ENCODE measurements at places on chromosomes 12 and 14.

DNA sequence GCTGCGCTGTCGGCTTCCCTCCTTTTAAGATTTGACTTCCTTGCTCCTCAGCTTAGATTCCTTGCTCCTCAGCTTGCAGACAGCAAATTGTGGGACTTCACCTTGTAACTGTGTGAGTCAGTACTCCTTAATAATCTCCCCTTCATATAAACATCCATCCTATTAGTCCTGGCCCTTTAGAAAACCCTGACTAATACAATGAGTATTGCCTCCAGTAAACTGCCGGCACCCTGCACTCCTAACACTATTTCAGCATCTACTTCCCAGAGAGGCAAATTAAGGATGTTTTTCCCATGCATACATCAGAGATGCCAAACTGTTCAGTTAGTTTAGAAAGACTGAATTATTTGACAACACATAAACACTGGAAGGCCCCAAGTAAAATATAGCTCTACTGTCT lies 611.3 kb upstream of the TMEM132C start:
- no peak for DNase-seq

DNA sequence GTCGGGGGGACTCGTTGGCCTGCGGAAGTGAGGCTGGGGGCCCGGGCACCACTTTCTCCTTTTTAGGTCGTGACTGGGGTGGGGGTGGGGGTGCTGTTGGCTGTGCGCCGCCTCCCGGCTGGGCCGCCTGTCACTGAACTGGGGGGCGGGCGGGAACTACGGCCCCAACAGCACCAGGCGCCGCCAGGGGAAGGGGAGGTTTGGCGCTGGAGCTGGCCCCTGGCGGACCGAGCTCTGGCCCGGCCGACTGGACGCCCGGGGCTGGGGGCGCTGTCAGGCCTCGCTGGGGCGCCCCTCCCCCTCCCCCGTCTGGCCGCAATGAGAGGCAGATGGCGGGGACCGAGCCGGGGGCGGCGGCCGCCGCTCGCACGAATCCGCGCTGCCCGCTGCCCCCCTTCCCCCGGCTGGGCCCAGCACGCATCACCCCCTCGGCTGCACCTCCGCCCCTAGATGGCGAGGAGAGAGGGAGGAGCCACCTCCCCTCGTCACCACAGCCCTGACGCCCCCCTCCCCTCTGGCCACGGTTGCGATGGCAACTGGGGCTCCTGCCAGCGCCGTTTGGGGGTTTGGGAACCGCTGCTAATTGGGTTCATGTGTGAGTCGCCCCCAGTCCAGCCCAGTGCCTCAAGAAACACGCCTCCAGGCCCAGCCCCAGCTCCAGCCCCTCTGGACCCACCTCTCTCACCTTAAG lies 723 bp downstream of the NFATC4 start:
- DNase-seq = no peak

DNA sequence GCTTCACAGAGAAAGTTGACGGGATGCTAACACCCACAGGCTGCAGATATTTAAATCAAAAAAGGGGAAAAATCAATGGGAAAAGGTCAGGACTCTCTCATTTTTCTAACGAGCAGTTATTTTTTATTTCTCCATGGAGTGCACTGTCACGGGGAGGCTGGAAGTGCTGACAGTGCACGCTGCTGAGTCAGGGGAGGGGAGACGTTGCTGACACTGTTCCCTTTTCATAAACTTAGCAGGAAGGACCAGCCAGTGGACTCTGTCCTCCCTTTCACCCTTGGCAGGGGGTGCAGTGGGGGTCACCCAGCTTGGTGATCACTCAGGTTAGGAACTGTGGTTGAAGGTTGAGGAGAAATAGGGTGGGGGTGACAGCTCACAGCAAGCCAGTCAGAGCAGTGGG lies 65.6 kb upstream of the FUT8 start:
- DNase-seq = no peak

GRCh38 chr12:129701631-129702101 lies 202.2 kb downstream of the TMEM132D start:
- no peak for DNase-seq

- no peak for DNase-seq
These were observed 22.2 kb downstream of the GSC start for GRCh38 chr14:94747739-94748138.

DNA sequence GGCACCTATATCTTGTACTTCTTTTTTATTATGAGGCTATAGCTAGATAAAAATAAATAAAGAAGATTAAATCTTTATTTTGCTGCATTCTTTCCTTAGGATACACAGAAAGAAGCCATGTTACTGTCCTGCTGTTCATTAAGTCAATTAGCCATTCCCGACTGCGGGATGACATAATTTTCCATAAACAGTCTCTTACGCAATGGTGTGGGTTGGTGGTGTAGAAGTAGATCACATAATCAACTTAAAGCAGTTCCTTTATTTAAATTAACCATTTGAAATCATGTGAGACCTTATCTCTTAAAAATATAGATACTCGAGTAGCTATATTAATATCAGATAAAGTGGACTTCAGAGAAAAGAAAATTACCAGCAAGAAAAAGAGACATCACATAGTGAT lies 40.2 kb downstream of the TAOK3 start:
- no peak for DNase-seq

- DNase-seq = no peak
These were observed 187.6 kb downstream of the NAV3 start for GRCh38 chr12:78018171-78018910.

- DNase-seq = no peak
These were observed 54.4 kb upstream of the KCNA1 start for GRCh38 chr12:4855121-4855924.

GRCh38 chr14:100965296-100965695 lies 61.8 kb upstream of the RTL1 start:
- DNase-seq = no peak

DNA sequence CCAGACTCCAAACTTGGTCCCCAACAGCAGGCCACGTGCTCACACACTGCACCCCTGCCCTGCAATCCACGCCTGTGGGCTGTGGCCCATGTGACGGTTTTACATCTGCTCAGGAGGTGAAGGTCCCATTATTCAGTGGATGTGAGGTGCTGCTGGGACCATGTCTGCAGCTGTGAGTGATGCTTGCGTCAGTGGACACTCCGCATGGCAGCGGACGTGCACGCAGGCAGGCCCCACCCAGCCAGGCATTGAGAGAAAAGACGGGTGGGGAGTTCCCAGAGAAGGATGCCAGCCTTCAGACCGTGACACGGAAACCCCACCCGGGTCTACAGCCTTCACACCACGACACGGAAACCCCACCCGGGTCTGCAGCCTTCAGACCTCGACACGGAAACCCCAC lies 67.6 kb downstream of the NOC4L start:
- DNase-seq = no peak

DNA sequence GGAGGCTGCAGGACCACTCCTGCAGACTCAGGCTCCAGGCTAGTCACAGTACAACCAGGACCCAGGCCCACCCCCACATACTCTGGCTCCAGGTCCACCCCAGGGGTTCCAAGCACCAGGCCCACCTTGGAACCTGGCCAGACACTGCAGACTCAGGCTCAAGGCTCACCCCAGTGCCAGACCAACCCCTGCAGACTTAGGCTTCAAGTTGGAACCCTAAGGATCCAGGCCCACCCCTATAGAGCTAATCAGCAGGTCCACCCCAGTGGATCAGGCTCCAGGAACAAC lies 8.8 kb downstream of the WASHC3 start:
- DNase-seq = no peak

DNA sequence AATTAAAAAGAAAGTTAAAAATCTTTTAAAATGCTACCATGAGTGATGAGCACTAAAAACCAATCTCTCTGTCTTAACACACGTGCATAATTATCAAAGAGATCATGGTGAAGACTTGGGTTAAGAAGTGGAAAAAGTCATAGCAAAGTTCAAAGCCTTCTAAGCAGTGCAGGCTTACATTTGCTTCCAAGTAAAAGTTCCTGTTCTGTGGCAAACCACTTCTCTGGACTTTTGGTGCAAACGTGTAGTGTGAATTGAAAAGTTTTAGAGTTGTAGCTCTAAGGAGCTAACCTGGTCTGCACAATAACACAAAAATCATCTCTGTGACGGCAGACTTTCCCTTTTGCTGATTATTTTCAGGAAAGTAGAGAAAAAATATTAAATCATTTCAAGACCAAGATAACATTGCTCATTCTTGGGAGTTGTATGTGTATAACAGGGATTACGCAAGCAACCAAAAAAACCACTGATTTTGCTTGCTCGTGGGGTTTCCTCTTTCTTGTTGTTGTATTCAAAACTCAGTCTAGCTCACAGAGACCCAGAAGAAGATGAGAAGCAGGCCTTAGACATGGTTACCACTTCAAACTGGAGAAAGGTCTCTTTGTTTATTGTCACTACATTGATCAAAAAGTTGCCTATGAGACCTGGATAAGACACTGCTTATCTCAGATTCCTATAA lies 2.3 kb upstream of the GLIPR1 start:
- no peak for DNase-seq

DNA sequence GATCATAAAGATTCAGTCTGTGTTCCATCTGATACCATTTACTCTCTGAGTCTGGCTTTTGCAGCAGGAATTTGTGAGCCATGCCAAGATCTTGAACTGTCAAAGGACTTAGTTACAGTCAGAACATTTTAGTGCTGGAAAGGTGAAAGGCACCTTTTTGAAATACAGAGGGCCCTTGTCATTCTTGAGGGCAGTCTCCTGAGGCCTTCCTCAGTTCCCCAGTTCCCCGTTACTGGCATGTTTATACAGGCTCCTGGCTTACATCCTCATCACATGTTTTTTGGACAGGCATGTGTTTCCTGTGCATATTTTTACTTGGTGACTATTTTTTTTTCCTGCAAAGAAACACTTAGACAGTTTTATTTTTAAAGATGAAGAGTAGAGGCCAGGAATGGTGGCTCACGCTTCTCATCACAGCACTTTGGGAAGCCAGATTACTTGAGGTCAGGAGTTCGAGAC lies 21.0 kb downstream of the CFAP54 start:
- no peak for DNase-seq

DNA sequence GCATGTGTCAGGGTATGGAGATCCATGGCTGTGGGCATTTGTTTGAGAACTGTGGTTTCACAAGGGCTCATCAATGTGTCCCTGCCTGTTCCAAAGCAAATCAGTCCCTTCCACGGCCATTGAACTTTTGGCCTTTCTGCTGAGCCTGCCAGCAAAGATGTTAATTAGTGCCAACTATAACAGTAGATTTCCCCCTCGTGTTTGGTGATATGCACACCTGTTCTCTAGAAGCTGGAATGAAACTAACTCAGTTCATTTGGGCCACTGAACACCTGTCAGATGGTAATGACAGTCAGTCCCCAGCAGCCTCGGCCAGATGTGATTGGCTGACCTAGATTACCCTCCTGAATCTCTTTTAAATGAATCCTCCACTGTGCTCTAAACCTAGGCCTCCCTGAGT lies 43.2 kb downstream of the IRAK3 start:
- no peak for DNase-seq

GRCh38 chr14:33315721-33316120 lies 377.0 kb downstream of the NPAS3 start:
- DNase-seq = no peak

DNA sequence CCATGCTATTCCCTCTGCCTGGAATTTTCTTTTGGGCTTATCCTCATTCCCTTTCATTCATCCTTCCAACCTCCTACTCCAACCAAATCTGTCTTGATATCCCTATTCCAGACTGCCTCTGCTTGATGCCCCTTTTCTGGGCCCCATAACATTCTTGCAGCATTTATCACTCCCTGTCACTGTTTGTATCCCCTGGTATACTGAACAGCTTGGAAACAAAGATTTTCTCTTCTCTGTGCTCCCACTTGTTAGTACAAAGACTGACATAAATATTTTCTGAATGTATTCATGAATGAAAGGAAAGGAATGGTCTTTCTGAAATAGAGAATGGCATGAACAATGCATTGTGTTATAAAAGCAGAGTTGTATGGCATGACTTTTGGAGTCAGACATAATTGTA lies 7.5 kb downstream of the IRAK4 start:
- no peak for DNase-seq

- no peak for DNase-seq
These were observed 2.0 kb upstream of the TNFAIP2 start for GRCh38 chr14:103121121-103121845.

GRCh38 chr12:93657071-93657470 lies 20.1 kb upstream of the CRADD start:
- no peak for DNase-seq

All from stimulated activated CD4-positive, alpha-beta T cell treated with anti-CD3 and anti-CD28 coated beads, Interleukin-1b, Interleukin-23, amount 100 ng/mL, for 1 hour (primary cell).